GM04503 (cell line): ENCODE measurements at places on chromosomes 1 and 21.

GRCh38 chr1:15830258-15830657 lies 17.2 kb upstream of the SPEN start:
- DNase-seq, result no peak

DNA sequence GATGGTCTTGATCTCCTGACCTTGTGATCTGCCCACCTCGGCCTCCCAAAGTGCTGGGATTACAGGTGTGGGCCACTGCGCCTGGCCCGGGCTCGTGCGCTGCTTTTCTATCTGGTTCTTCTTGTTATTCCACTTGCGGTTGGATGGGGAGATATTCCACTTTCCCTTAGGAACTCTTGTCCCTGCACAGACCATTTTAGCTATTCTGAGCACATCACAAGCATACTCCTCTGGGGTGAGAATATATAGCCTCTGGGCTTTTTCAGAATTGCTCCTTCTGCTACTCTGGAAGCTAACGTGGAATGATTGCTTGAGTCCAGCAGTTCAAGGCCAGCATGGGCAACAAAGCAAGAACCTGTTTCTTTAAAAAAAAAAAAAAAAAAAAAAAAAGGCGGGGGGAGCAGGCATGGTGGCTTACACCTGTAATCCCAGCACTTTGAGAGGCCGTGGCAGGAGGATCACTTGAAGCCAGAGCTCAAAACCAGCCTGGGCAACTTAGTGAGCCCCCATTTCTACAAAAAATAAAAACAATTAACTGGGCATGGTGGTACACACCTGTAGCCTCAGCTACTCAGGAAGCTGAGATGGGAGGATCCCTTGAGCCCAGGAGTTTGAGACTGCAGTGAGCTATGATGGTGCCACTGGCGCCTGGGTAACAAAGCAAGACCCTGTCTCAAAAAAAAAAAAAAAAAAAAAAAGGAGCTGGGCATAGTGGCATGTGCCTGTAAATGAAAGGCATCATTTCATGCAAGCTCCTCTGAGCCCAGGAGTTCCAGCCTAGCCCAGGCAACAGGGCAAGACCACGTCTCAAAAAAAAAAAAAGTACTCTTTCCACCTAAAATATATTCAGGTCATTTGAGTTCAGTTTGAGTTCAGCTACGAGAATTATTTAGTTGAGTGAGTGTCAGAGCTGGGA lies 11.8 kb upstream of the PGD start:
- no peak for DNase-seq

DNA sequence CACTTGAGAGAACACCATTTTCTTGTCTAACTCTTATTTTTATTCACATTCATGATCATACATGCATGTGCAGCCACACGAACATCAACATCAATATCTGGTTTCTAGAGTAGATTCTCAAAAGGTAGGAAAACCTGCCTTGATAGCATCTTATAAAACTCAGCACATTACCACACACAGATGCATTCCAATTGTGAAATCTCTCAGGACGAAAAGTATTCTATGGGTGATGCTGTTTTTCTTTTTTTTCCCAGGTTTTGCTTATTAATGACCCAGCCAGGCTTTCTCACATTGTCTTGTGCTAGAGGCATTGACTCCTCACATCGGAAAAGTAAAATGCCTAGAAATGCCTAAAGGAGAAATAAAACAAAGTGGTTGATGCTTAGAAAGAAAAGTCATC lies 562.8 kb downstream of the KIF26B start:
- DNase-seq, result no peak

DNA sequence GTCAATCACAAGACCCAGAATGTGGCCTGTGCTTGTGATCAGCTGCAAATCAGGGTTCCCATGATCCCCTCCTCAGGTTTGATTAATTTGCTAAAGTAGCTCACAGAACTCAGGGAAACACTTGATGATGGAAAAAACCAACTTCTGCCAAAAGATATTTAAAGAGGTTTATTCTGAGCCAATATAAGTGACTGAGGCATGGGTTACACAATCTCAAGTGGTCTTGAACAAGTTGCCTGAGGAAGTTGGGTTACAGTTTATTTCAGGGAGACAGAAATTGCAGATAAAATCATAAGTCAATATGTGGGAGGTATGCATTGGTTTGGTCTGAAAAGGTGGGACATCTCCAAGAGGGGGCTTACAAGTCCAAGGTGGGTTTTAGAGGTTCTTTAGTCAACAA lies 243.1 kb downstream of the S1PR1 start:
- no peak for DNase-seq
